ENCODE measurements at places on chromosomes 4 and X. TPM values are rescaled to one million over a fixed set of nuclear protein-coding genes. Genes with fewer than 3 reads are reported as not detected.

TEX13B gene
- not detected for total RNA-seq

XAGE2 gene
- not detected for total RNA-seq

CSAG3 gene
- not detected for total RNA-seq

EFHC2 gene
- total RNA-seq: 9.5 TPM

F8A2 gene
- not detected for total RNA-seq

RASL11B gene
- 9.6 TPM for total RNA-seq

FAAH2 gene
- 0.58 TPM for total RNA-seq

LPAR4 gene
- total RNA-seq: 0.51 TPM

MAB21L2 gene
- 2.2 TPM for total RNA-seq

CFAP47 gene
- not detected for total RNA-seq

RBM46 gene
- total RNA-seq: not detected

IL9R gene
- not detected for total RNA-seq

CXCL8 gene
- total RNA-seq: 0.31 TPM

EXOC1L gene
- not detected for total RNA-seq

ATP1B4 gene
- 0.37 TPM for total RNA-seq

LIMCH1 gene
- total RNA-seq: 248 TPM

PLAC1 gene
- total RNA-seq: not detected

GYPA gene
- not detected for total RNA-seq

TLR10 gene
- total RNA-seq: not detected

RHOXF2B gene
- not detected for total RNA-seq

PAGE2B gene
- total RNA-seq: not detected

GCNA gene
- 1.4 TPM for total RNA-seq

PYURF gene
- total RNA-seq: 59.2 TPM

SYNPO2 gene
- total RNA-seq: 122 TPM

BEX5 gene
- 1.2 TPM for total RNA-seq

MID2 gene
- total RNA-seq: 5.9 TPM

RS1 gene
- total RNA-seq: not detected

AKAP4 gene
- not detected for total RNA-seq

BCORL1 gene
- 13.8 TPM for total RNA-seq

RHOXF1 gene
- 0.65 TPM for total RNA-seq

PF4V1 gene
- total RNA-seq: not detected

ZDHHC15 gene
- total RNA-seq: 4.3 TPM

PCDH19 gene
- total RNA-seq: 0.33 TPM

VGLL1 gene
- not detected for total RNA-seq

ENPP6 gene
- total RNA-seq: 0.12 TPM

ADH1A gene
- total RNA-seq: 1.5 TPM

HELT gene
- total RNA-seq: not detected

MCF2 gene
- 0.37 TPM for total RNA-seq

MAGEA12 gene
- total RNA-seq: not detected

HPSE gene
- total RNA-seq: 1.2 TPM

KLB gene
- 0.06 TPM for total RNA-seq

SLBP gene
- 13.4 TPM for total RNA-seq

CCKAR gene
- not detected for total RNA-seq

GRK4 gene
- total RNA-seq: 11.9 TPM

ELF2 gene
- total RNA-seq: 42.7 TPM

SOWAHD gene
- not detected for total RNA-seq

KLHL2 gene
- 10.6 TPM for total RNA-seq

ADH1B gene
- 343 TPM for total RNA-seq

PHOX2B gene
- not detected for total RNA-seq

OTUD5 gene
- total RNA-seq: 22.7 TPM

SH3BGRL gene
- total RNA-seq: 65.6 TPM

SHISA3 gene
- 9.2 TPM for total RNA-seq

PLP1 gene
- 33.0 TPM for total RNA-seq

CXCL3 gene
- 0.88 TPM for total RNA-seq

TLR3 gene
- 4.9 TPM for total RNA-seq

SLC9B2 gene
- 12.7 TPM for total RNA-seq

RAB41 gene
- not detected for total RNA-seq

RTL9 gene
- total RNA-seq: 0.37 TPM

MAGEA2 gene
- total RNA-seq: not detected

NIPAL1 gene
- 0.53 TPM for total RNA-seq

Data from right cardiac atrium (tissue), 5 donors.